D341Med (cell line): ENCODE measurements at places on chromosomes 11 and 22.

DNA sequence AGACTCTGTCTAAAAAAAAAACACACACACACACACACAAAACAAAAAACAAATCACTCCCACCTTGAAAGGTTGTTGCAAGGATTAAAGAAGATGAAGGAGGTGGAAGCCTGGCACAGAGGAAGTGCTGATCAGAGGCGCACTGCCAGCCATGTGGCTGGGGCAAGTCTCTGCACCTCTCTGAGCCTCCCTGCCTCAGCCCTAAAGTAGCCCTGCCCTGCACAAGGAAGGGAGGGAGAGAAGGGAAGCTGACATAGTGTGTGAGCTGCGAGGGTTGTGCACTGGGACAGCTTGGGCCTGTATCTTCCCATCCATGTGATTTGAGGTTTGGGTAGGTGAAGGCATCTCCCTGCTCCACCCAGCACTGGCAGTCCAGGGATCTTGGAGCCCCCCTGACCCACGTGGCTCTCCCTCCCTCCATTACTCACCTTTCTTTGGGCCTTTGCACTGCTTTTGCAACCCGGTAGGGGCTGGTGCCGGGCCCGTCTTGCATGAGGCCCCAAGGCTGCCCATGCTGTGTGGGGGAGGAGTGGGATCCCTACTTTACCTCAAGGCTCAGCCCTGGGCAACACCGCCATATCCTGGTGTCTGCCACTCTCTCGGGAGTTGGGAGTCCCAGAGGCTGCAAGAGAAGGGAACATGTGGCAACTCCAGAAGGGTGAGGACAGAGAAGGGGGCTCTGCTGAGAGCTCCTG is 30.5 kb downstream of the IFT27 start:
- no peak for DNase-seq

GRCh38 chr11:13462311-13462900 is 616 bp downstream of the BTBD10 start:
- DNase-seq = peak; percentile 71

GRCh38 chr22:17779286-17780115 is 5.2 kb upstream of the BID start:
- DNase-seq = no peak

GRCh38 chr11:88484873-88485621 is 147.5 kb upstream of the CTSC start:
- peak; percentile 52 for DNase-seq

DNA sequence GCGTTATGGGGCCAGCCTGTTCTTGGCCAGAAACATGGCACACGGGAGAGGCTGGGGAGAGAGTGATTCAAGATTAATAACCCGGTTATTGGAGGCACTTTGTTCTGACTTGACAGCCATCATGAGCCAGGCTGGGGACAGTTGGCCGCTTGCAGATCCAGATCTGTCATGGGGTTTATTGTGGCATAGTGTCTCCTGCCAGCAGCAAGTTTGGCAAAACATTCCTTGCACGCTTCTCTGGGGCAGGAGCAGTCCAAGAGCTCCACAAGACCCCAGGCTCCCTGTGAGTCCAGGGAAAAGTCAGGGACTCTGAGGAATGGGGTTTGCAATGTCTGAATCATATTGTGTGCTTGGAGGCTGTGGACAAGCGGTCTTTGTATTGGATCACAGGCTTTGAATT is 270.4 kb downstream of the MIAT start:
- DNase-seq = no peak
